Fibroblast of lung (primary cell): ENCODE measurements at places on chromosomes 16 and 17.

GRCh38 chr16:71722801-71723536 is 1.5 kb downstream of the PHLPP2 start:
- peak; percentile 54 for DNase-seq

GRCh38 chr16:72942021-72942420 is 105.9 kb downstream of the ZFHX3 start:
- no peak for DNase-seq

DNA sequence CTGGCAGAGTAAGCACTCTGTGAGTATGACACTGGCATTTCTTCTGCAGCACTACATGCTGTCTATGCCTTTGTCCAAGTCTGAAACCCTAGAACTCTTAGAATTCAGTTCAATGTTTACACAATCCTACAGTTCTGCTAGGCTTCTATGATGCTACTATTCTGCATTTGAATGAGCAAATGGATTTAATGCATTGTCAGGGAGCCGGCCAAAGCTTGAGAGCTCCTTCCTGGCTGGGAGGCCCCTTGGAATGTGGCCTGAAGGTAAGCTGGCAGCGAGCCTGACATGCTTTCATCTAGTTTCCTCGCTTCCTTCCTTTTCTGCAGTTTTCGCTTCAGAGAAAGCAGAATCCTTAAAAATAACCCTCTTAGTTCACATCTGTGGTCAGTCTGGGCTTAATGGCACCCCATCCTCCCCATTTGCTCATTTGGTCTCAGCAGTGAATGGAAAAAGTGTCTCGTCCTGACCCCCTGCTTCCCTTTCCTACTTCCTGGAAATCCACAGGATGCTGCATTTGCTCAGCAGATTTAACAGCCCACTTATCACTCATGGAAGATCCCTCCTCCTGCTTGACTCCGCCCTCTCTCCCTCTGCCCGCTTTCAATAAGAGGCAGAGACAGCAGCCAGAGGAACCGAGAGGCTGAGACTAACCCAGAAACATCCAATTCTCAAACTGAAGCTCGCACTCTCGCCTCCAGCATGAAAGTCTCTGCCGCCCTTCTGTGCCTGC is at the start of gene CCL2:
Gene CCL2 (plus strand): TSS at position 635 of the 730 bp plus-strand sequence. CDS start 65 bp downstream, at position 700.
- DNase-seq, result peak; percentile 90

DNA sequence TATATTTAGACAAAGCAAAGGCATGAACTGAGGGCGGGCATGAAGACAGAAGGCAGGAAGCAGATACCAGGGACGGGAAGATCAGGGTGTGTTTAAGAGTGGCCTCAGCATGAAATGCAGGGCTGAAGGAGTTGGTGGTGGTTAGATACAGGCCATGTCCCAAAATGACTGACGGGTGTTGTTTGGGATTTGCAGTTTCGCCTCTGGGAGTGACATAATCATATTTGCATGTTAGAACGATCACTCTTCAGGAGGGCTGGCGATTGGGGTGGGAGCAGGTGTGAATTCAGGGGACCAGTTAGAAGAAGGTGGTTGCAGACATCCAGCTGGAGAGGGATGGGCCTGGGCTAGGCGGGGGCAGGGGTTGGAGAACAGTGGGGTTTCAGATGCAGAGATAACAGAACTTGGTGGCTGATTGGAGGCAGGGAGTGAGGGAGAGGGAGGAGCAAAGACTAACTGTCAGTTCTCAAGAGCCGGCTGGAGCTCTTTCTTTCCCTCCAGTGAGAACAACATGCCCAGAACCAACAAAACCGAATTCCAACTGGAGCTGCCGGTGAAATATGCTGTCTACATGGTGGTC is 27.2 kb upstream of the ITGAX start:
- no peak for DNase-seq

GRCh38 chr16:49466529-49466831 is 92.9 kb downstream of the C16orf78 start:
- DNase-seq, result no peak

- no peak for DNase-seq
These were observed 54.0 kb downstream of the ANKRD11 start for GRCh38 chr16:89436366-89436765.

DNA sequence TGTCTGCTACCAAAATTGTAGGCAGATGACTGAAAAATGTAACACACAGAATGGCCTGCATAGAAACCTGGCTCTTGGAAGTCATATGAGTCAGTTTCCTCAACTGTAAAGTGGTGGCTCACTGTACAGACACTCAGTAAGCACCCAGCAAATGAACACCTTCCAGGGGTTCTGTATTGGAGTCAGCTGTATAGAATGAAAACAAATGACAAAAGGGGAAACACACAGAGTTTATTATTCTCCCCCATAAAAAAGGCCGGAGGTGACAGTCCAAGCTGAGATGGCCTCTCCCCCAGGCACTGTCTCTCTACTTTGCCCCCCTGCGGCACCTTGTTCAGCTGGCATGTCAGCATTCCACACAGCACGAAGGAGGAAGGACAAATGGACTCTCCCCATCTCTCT is 6.2 kb upstream of the MEOX1 start:
- peak; percentile 74 for DNase-seq

GRCh38 chr16:57955572-57956188 is 15.2 kb downstream of the CNGB1 start:
- DNase-seq, result peak; percentile 8

- DNase-seq, result peak; percentile 76
These were observed 7.3 kb downstream of the KLHL10 start for GRCh38 chr17:41844971-41845370.

GRCh38 chr17:81400154-81400977 is 5.1 kb downstream of the BAHCC1 start:
- peak; percentile 72 for DNase-seq

GRCh38 chr17:17443173-17443572 is 33.6 kb upstream of the MED9 start:
- DNase-seq, result no peak

DNA sequence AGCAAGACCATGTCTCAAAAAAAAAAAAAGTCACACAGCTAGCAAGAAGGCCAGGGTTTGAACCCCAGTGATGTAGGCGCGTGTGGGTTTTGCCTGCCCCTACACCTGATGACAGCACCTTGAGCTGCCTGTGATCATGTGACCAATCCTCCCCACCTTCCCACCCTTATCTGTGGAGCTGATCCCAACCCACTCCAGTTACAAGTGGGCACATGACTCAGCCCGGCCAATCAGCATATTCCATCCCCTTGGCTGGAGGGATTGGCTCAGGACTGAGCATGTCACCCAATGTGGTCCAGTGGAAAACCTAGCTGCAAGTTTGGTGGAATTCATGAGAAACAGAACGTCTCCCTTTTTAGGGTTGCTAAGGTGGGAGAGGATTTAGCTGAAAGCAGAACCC is 6.6 kb downstream of the TMEM114 start:
- DNase-seq, result no peak

DNA sequence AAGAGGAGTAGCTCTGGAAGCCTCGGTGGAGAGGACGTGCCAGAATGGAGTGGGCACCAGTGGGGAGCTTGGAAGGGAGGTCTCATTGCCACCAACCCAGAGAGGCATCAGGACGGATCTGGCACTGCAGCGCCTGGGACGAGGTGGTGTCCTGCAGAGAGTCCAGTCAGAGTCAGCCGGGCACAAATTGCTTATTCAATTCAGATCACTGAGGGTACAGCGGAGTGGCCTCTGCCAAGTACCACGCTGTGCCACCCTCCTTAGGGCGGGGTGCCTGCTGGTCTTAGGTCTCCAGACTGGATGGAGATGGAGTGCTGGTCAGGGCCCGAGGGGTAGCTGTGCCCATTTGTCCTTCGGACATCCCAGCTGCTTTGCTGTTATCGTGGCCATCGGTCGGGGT is 18.9 kb upstream of the SPPL2C start:
- no peak for DNase-seq

DNA sequence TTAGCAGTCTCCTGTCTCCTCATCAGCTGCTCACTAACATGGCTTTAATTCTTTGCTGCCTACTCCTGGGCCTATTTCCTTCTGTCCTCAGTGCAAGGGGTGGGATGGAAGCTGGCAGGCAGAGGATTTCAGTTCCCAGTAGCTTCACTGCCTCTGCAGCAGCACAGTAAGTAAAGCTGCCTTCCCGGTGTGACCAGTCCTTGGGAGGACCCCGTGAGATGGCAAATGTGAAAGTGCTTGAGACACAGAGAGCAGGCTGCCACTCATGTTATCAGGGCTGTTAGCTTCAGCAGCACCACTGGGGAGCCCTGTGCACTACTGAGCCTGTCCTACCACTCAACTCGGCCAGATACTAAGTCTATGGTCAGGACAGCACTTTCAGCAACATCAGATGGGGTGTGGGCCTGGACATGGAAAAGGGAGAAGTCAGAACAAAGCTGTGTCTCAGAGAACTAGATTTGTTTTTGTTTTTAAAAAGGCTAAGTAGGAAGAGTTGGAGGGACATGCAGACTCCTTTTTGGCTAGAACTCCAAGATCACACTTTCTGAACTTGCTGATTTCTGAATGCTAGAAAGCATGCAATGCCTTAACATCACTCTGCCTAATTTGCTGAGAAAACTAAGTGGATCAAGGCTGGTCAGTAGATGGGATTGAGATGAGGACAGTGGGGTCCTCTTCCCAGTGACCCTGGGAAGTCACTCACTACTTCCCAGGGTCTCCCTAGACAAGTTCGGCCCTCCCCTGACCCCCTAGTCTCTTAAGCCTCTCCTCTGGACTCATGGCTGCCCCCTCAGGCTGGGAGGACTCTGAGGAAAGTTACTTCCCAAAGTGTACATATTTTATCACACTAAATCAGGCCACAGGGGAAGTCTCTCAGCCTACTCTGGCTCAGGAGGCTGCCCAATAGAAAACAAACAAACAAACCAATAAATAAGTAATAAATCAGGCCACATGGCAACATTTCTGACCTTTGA is 1.1 kb downstream of the ACSF2 start:
- DNase-seq, result peak; percentile 17

DNA sequence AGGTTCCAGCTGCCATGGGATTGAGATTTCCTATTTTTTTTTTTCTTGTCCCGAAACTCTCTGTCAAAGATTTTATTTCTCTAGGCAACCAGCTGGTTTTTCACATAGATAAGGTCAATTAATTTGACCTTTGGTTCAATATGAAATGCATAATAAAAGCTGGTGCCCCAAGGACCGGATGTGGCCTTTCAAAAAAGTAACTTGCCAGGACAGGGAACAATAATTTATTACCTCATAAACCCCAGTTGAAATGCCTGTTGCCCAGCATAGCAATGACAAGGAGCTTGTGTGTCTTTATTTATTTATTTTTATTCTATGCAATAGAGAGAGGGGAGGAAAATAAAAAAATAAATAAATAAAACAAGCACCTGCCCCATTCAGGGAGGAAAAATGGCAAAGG is 472.7 kb downstream of the KCNJ2 start:
- no peak for DNase-seq

DNA sequence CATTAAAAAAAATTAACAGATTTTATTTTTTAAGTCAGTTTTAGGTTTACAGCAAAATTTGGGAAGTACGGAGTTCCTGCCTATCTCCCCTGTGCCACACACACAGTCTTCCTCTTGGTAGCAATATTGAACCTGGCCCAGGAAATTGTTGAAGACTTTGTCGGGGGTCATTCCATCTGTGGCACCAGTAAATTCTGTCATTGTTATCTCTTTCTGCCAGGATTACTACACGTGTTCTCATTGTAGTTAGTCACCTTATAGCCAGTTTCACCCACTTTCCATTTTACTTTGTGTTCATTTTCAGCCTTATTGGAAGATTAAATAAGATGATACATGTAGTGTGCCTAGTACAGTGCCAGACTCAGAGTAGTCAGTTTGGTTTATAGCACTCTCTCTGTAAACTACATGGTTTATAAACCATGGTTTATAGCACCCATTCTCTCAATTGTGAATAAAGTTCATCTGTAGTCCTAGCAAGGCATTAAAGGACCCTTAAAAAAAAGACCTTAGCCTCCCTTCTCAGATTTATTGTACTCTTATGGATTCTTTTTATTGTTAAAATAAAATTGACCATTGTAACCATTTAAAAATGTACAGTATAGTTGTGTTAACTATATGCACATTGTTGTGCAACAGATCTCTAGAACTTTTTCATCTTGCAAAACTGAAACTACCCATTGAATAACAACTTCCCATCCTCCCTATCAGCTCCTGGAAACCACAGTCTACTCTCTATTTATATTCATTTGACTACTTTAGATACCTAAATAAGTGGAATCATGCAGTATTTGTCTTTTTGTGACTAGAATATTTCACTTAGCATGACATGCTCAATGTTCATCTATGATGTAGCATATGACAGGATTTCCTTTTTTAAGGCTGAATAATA is 36.1 kb downstream of the NLK start:
- DNase-seq, result no peak

GRCh38 chr16:35339337-35339736 is 1879.9 kb downstream of the TP53TG3F start:
- no peak for DNase-seq

DNA sequence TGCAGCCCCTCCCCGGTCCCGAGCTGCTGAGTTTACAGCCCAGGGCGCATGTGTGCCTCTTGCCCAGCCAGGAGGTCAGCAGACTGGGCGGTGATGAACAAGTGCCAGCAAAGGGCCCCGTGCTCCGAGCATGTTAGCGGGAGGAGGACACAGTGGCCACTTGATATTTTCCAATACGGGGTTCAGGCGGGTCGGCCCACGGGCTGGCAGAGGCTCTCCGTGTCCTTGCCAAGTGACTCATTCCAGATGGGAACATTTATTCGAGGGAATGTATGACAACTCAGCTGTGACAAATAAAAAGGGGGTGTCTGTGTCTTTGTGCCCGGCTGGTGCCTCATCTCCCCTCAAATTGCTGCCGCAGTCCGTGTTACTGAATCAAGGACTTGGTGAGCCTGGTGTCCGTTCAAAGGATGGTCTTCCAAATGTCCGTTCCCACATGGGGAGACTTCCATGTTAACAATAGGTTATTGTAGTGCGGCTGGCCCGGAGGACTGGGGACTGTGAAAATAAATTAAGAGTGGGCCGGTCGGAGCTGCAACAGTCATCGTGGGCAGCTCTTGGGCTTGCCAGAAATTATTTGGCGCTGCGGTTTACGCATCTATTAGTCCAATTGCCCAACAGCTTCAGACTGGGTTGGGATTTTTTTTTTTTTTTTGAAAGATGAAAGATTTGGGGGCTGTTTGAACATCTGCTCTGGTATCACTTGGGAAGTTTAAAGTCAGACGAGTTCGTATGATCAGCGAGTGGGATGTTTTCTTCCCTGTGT is 174.0 kb upstream of the CIBAR2 start:
- DNase-seq, result peak; percentile 89

GRCh38 chr16:67804853-67805542 is 1.4 kb downstream of the RANBP10 start:
- DNase-seq, result no peak

GRCh38 chr17:62681061-62681938 is 53.8 kb downstream of the MRC2 start:
- DNase-seq, result no peak

DNA sequence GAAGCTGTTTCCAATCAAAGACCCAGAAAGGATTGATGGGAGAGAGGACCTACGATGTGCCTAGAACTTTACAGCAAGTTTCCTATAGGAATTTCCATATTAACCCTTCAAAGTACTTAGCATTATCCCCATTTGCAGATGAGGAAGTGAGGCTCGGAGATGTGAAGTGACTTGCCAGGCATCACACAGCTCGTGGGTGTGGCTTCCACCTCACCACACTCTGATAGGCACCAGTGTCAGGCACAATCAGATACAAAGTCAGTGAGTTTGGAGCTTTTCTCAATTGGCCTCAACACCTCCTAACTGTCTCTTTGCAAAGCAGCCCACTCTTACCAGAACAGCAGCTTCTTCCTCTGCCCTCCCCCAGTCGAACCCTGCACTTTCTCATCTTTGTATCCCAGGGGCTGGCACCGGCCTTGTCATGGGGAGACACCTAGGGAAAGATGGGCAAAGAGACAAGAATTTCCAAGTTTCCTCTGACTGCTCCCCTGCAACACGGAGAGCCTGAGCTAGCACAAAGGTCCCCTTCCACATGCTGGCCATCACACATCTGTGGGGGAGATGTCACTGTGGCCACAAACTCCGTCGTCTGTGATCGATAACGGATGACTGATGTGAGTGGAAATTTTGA is 37.4 kb upstream of the CCL1 start:
- no peak for DNase-seq

- DNase-seq, result peak; percentile 34
These were observed 9.7 kb upstream of the HOXB2 start for GRCh38 chr17:48554412-48555257.
